ENCODE measurements at places on chromosomes 2 and 18.

- no peak for DNase-seq
Measured at GRCh38 chr2:125681576-125681975, 974.4 kb upstream of the GYPC start.

GRCh38 chr2:211077216-211077767 lies 520.9 kb downstream of the CPS1 start:
- no peak for DNase-seq

DNA sequence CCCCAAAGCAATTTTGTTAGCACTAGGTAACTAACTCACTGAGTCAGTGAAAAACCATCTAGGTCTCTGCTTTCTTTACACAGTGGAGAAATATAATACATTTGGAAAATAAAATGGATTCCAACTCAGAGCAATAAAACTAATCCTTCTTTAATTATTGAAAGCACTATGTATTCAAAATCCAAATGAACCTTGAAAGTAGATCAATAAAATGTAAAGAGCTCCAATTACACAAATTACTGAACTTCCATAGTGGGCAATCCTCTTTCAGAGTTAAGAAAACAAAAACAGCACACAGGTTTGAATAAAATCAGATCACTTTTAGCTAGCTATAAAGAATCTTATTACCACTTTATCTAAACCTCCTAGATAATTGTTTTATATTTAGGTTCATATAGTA lies 208.1 kb downstream of the NR4A2 start:
- no peak for DNase-seq

DNA sequence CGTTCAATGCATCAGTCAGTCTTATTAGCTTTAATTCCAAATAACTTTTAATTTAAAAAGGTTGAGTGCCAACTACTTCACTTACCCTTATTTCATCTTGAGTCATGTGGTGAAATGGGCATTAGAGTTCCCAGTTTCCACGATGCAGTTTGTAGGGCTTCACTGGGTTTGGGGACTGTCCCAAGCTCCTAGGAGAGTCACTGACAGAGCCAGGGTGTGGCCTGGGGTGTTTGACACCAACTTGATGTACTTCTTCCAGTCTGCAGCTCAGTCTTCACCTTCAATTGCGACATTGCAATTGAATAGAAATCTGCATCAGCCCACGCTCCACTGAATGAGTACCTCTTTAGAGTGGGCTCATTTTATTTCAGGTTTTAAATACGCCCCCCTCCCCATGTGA lies 165.3 kb downstream of the ARL4C start:
- DNase-seq: no peak

DNA sequence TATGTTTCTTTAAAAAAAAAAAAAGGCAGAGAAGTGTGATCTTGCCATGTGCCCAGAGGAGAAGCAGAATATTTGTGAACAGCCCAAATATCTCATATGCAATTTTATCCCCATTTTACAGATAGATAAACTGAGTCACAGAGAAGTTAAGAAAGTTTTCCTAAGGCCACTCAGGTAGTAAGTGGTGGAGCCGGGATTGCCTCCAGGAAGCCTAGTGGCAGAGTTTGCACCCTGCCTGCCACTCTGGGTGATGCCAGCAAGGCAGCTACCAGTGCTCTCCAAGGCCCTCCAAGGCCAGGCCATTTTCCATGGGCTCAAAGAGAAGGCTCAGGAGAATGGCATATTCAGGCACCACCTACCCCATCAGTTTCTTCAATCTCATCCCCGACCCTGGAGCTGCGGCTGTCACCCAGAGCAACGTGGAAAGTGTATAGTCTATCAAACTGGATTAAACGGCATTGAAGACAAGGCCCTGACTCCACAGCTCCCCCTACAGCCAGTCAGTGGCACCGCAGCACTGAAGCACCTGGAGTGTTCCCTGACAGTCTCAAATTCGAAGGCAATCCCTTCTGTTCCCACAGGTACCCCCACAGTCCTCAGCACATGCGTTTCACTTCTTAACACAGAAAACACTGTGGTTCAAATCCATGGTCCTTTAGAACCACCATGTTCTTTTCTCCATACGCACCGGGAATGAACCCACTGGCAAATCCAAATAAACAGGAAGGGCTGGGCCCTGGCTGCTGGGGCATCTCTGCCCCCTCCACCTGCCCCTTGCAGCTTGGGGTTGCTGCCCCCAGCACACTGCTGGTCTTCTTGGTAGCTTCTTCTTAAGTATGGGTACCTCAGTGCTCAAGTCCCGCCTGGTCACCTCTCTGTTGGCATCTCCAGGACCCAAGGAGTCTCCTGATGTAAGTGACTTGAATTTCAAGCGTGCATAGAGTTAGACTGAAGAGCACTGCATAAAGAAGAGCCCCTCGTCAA lies 175.3 kb downstream of the INHBB start:
- peak; percentile 54 for DNase-seq

DNA sequence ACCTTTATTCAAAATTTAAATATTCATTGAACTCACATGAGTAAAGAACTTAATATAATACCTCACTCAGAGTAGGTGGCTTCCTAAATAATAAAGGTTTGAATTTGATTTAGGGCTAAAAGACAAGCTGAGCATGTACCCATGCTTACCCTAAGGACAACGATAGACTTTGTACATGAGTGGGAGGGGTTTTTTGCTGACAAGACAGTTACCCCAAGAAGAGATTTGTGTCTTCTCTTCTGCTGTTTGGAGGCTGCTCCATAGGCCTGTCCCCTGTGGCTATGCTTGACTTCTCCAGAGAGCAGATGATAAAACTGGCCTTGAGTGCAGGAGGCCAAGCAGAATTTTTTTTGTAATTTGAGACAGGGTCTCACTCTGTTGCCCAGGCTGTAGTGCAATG lies 383.9 kb downstream of the TMEM182 start:
- no peak for DNase-seq

GRCh38 chr2:177816766-177817165 lies 255.8 kb downstream of the PDE11A start:
- no peak for DNase-seq

GRCh38 chr2:106339609-106340008 lies 128.6 kb downstream of the RGPD3 start:
- DNase-seq: no peak
